ENCODE measurements at places on chromosomes 7 and 10. TPM values are rescaled to one million over a fixed set of nuclear protein-coding genes. Genes with fewer than 3 reads are reported as not detected.

NPSR1 gene
- not detected for total RNA-seq

CAPZA2 gene
- total RNA-seq: 97.9 TPM

FLNC gene
- total RNA-seq: 1.3 TPM

ZNF655 gene
- total RNA-seq: 25.6 TPM

LIPF gene
- not detected for total RNA-seq

CTBP2 gene
- 32.3 TPM for total RNA-seq

GJD4 gene
- total RNA-seq: not detected

CEP55 gene
- total RNA-seq: 0.14 TPM

HYAL4 gene
- total RNA-seq: not detected

- H3K4me1 ChIP-seq: no peaks in the 10 kb centered on the region
- no peaks in the 10 kb centered on the region for H3K36me3 ChIP-seq
- no peak overlapping the region for H3K27ac ChIP-seq
- H3K27me3 ChIP-seq: no peaks in the 10 kb centered on the region
- DNase-seq: no peak
- H3K4me3 ChIP-seq: no peak overlapping the region
These were observed 9.7 kb downstream of the MINDY4 start for GRCh38 chr7:30780941-30781340.

- DNase-seq: no peak
- no peaks in the 10 kb centered on the region for H3K36me3 ChIP-seq
- H3K27me3 ChIP-seq: no peaks in the 10 kb centered on the region
These were observed 83.8 kb downstream of the CPEB3 start for GRCh38 chr10:92207061-92207460.

- H3K27ac ChIP-seq: no peak overlapping the region
- H3K27me3 ChIP-seq: no peaks in the 10 kb centered on the region
- H3K4me1 ChIP-seq: no peaks in the 10 kb centered on the region
- no peaks in the 10 kb centered on the region for H3K36me3 ChIP-seq
- no peak overlapping the region for H3K4me3 ChIP-seq
These were observed 130.4 kb upstream of the AOAH start for GRCh38 chr7:36854652-36855051.

GRCh38 chr7:43642897-43643630, 60.2 kb downstream of the STK17A start:
- peaks cover 6% of the 10 kb centered on the region for H3K36me3 ChIP-seq
- no peak for DNase-seq
- H3K27me3 ChIP-seq: no peaks in the 10 kb centered on the region
- H3K4me1 ChIP-seq: peaks cover 31% of the 10 kb centered on the region
- no peak overlapping the region for H3K4me3 ChIP-seq
- no peak overlapping the region for H3K27ac ChIP-seq

DNA sequence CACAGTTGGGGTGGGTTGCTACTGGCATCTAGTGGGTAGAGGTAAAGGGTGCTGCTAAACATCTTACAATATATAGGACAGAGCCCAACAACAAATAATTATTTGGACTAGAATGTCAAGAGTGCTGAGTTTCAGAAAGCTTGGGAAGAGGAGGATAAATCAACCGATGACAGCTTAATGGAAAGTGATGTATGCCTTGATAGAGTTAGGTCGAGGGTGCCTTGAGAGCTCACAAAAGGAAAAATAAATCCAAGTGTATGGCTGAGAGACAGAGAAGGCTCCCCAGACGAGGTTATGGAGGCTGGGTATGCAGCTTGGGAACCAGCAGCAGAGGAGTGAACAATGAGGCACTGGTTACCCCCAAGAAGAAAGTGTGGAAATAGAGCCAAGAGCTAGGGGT, 211.1 kb downstream of the HDAC9 start:
- H3K27ac ChIP-seq: no peak overlapping the region
- DNase-seq: no peak
- no peaks in the 10 kb centered on the region for H3K27me3 ChIP-seq
- H3K36me3 ChIP-seq: no peaks in the 10 kb centered on the region
- H3K4me1 ChIP-seq: no peaks in the 10 kb centered on the region

GRCh38 chr10:46222364-46222935, 64.3 kb upstream of the ANTXRL start:
- H3K4me1 ChIP-seq: no peaks in the 10 kb centered on the region
- H3K27ac ChIP-seq: no peak overlapping the region
- no peaks in the 10 kb centered on the region for H3K36me3 ChIP-seq
- no peaks in the 10 kb centered on the region for H3K27me3 ChIP-seq
- no peak for DNase-seq
- no peak overlapping the region for H3K4me3 ChIP-seq

DNA sequence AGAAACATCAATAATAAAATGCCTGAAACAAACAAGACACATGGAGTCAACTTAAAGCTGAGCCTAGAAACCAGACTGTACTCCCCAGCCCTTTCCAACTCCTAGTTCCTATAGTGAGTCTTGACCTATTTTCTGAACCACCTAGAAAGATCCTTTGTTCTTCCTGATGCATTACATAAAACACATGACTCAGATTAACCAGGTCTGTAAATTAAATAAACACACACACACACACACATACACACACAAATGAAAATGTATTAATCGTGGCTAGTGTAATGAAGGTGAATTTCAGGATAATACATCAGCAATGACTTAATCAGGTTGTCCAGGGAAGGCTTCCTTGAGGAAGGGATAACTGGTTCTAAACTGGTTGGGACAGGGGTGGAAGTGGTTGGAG, 104.7 kb downstream of the ST8SIA6 start:
- H3K4me3 ChIP-seq: no peak overlapping the region
- no peak overlapping the region for H3K27ac ChIP-seq
- no peaks in the 10 kb centered on the region for H3K36me3 ChIP-seq

- H3K4me3 ChIP-seq: no peak overlapping the region
- H3K36me3 ChIP-seq: no peaks in the 10 kb centered on the region
- no peaks in the 10 kb centered on the region for H3K27me3 ChIP-seq
- no peaks in the 10 kb centered on the region for H3K4me1 ChIP-seq
- DNase-seq: no peak
- no peak overlapping the region for H3K27ac ChIP-seq
These were observed 64.9 kb downstream of the NPTX2 start for GRCh38 chr7:98681951-98682350.

DNA sequence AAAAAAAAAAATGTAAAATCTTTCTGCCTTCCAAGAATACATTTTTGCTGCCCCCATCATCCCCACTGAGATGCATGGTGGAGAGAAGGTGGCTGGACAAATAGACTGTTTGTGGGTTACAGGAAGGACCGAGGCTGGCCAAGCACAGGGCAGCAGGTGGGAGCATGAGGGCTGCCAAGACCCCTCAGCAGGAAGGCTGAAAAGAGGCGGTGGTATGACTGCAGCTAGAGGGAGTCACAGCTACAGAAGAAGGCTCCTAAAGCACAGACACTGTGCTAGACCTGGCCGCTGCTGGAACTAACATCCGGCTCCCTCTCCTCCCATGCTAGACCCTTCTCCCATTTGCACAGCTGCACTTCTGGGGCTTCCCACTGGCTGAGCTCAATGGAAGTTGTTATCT, 289.6 kb downstream of the TCERG1L start:
- no peaks in the 10 kb centered on the region for H3K36me3 ChIP-seq
- no peak overlapping the region for H3K27ac ChIP-seq
- H3K27me3 ChIP-seq: no peaks in the 10 kb centered on the region
- no peak overlapping the region for H3K4me3 ChIP-seq
- DNase-seq: no peak

- no peak overlapping the region for H3K27ac ChIP-seq
- no peaks in the 10 kb centered on the region for H3K27me3 ChIP-seq
- H3K4me1 ChIP-seq: no peaks in the 10 kb centered on the region
- H3K4me3 ChIP-seq: no peak overlapping the region
These were observed 39.9 kb downstream of the DKK1 start for GRCh38 chr10:52353960-52354394.

DNA sequence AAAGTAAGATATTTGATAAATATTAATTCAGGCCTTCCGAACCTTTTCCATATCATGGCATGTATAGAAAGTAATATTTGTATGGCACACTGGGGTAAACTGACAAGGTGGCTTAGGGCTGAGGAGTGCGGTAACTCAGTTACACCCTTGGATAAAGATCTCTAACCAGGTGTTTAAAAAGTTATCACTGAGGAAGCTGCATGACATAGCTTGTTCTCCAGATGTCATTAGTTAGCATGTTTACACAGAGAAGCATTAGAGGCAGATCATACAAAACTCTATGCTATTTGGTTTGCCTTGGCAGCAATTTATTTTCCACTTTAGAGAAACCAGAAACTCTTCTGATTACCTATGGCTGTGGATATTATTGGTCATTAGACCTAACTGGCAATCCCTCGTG, 118.2 kb downstream of the ST7 start:
- no peak overlapping the region for H3K4me3 ChIP-seq
- peaks cover 9% of the 10 kb centered on the region for H3K4me1 ChIP-seq
- no peaks in the 10 kb centered on the region for H3K36me3 ChIP-seq
- no peaks in the 10 kb centered on the region for H3K27me3 ChIP-seq

- H3K27me3 ChIP-seq: no peaks in the 10 kb centered on the region
- no peak overlapping the region for H3K27ac ChIP-seq
- H3K36me3 ChIP-seq: no peaks in the 10 kb centered on the region
- no peak overlapping the region for H3K4me3 ChIP-seq
These were observed 260.2 kb upstream of the BMPER start for GRCh38 chr7:33645104-33645503.

DNA sequence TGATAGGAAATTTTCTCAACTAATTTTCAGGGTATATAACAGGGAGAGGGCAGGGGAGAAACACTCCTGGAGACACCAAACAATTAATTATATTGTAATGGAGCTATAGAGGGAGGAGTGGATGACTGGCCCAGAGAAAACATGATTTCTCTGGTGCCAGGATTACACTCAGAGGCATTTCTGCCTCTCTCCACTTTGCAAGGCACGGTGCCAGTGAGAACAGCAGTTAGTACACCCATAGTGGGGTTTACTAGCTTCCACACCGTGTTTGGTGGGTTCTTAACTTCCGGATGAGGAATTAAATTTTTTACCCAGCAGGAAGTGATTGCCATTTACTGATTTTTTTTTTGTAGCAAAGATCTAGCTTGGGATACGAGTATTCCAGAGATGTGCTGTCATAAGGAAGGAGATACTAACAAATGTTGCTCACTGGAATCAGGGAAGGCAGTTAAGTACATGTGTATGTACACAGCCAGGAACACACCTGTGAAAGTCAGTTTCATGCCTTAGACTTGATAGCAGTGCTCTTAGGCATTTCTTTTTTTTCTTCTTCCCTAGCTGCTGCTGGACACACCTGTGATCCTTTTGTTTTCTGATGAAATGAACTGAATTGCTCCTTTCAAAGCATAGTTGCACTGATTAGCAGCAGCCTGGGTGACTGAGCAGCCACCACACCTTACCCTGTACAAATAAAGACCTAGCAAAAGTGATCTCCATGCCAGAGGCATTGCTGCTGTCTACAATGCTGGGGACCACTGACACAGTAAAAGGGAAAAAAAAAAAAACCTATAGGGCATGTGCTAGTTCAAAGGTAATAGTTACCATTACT, 58.1 kb downstream of the POLL start:
- DNase-seq: no peak
- no peak overlapping the region for H3K4me3 ChIP-seq
- H3K36me3 ChIP-seq: no peaks in the 10 kb centered on the region
- H3K27me3 ChIP-seq: no peaks in the 10 kb centered on the region
- no peak overlapping the region for H3K27ac ChIP-seq

GRCh38 chr7:2607923-2608904, 23.6 kb upstream of the TTYH3 start:
- DNase-seq: no peak
- H3K4me1 ChIP-seq: no peaks in the 10 kb centered on the region
- H3K27ac ChIP-seq: peak overlapping the region; percentile 47
- H3K36me3 ChIP-seq: no peaks in the 10 kb centered on the region
